Activated CD4-positive, alpha-beta T cell treated with anti-CD3 and anti-CD28 coated beads for 36 hours (primary cell): ENCODE measurements at places on chromosomes 2 and 18. TPM values are rescaled to one million over a fixed set of nuclear protein-coding genes. Genes with fewer than 3 reads are reported as not detected.
A peak's percentile ranks its signal among the peaks of the same experiment; 100 is the strongest.

The ABCG8 gene
- not detected for total RNA-seq

GRCh38 chr2:170950221-170950761 lies 21.2 kb downstream of the GORASP2 start:
- peaks cover 51% of the 10 kb centered on the region for H3K36me3 ChIP-seq
- peaks cover 5% of the 10 kb centered on the region for H3K4me1 ChIP-seq
- no peak for DNase-seq
- peak overlapping the region; percentile 48 for H3K27ac ChIP-seq
- no peak overlapping the region for H3K4me3 ChIP-seq

DNA sequence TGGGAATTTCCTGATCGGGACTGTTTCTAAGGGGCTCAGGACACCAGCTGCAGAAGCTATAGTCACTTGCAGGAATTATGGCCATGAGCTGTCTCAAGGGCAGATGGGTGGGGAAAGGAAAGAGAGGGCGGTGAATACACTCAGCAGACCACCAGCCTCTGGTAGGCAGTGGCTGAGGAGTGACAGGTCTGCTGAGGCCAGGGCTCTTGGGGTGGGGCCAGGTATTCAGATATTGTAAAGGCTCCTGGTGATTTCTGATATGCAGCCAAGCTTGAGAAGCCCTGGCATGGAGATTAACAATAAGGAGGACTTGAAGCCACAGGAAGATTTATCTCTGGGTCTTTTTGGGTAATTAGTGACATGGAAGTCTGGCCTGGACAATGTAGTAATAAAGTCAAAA lies 145.3 kb upstream of the AQP4 start:
- no peak overlapping the region for H3K4me3 ChIP-seq
- DNase-seq: no peak
- no peaks in the 10 kb centered on the region for H3K27me3 ChIP-seq
- H3K27ac ChIP-seq: no peak overlapping the region
- no peaks in the 10 kb centered on the region for H3K36me3 ChIP-seq

DNA sequence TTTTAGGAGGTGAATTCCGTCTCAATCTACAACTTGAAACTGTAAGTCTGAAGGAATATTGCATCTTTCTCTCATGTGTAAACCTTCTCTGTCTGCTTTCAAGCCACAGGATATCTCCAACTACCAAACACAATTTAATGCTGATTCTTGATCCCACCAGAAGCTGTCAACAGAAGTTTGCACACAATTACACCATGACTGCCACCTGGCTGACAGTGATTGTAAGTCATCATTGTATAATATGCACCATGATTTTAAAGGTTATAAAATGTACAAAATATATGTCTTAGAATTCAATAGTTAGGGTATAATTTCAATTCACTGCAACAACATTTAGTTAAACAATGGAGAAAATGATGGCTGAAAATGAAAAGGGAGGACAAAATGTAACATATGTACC lies 18.4 kb downstream of the PREPL start:
- peaks cover 35% of the 10 kb centered on the region for H3K36me3 ChIP-seq
- no peak overlapping the region for H3K4me3 ChIP-seq
- no peak overlapping the region for H3K27ac ChIP-seq
- peak; percentile 33 for DNase-seq
- no peaks in the 10 kb centered on the region for H3K4me1 ChIP-seq

DNA sequence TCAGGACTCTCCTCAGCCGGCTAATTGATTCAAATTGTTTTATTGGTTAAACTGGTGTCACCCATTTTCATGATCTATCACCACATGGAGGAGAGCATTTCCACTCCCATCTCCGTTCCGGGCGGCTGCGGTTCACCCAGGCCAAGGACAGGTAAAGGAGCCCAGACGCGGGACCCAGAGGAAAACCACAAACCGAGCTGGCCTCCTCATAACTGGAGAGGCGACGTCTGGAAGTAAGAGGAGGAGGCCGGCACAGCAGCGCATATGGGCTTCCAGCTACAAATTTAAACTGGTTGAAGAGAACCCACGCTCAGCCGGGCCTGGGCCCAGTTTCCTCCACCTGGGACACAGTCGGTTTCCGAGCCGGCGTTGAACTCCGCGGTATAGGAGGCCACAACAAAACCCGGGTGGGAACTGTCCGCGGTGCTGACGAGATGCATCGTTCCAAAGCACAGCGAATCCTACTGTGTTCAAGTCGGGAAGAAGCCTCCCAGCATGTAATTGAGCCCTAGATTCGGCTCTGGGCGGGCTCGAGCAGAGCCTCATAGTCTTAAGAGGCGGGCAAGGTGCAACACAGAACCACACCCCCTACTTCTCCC lies 3.0 kb upstream of the SKOR2 start:
- peak; percentile 70 for DNase-seq
- H3K27ac ChIP-seq: no peak overlapping the region
- H3K4me3 ChIP-seq: no peak overlapping the region
- peaks cover 76% of the 10 kb centered on the region for H3K27me3 ChIP-seq
- H3K36me3 ChIP-seq: no peaks in the 10 kb centered on the region

- peak; percentile 74 for DNase-seq
- no peaks in the 10 kb centered on the region for H3K27me3 ChIP-seq
- H3K27ac ChIP-seq: peak overlapping the region; percentile 98
- peak overlapping the region; percentile 95 for H3K4me3 ChIP-seq
- peaks cover 15% of the 10 kb centered on the region for H3K36me3 ChIP-seq
These were observed 1.8 kb downstream of the ZCCHC2 start for GRCh38 chr18:62524440-62525200.

The PARD3B gene
- total RNA-seq: 0.46 TPM

GRCh38 chr2:226835420-226835795 lies 446 bp upstream of the RHBDD1 start:
- peak overlapping the region; percentile 88 for H3K4me3 ChIP-seq
- DNase-seq: peak; percentile 58
- H3K36me3 ChIP-seq: peaks cover 55% of the 10 kb centered on the region
- peak overlapping the region; percentile 95 for H3K27ac ChIP-seq
- no peaks in the 10 kb centered on the region for H3K27me3 ChIP-seq

DNA sequence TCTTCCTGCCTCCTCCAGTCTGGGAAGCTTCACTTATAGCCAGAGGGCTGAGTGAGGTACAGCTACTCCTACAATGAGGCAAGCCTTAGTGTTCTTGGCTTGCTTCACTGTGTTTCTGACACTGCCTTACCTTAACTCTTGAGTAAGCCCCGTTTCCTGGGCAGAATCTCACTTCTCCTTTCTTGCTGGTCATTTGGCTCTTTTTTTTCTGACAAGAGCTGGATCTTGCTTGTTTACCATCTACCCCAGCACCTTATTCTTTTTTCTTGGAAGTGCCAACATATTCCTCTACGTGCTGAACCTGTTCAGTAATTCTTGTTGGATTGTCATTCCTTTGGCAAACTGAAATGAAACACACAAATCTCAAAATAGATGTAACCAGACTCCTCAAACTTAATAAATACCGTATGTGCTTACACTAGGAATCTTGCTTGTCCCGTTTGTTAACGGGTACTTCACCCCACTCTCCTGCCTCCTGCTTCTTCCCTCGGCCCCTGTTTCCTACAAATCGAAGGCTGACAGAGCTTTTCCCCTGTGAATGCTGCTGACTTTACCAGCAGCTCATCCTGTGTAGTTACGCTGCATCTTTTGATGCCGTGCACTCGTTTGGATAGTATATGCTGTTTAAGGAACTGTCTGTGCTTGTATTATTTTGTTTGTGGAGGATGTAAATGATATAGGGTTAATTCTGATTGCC lies 132.2 kb downstream of the FMNL2 start:
- peaks cover 14% of the 10 kb centered on the region for H3K27me3 ChIP-seq
- H3K4me3 ChIP-seq: no peak overlapping the region
- no peaks in the 10 kb centered on the region for H3K36me3 ChIP-seq
- DNase-seq: no peak
- no peak overlapping the region for H3K27ac ChIP-seq

GRCh38 chr18:5979971-5980457 lies 84.7 kb upstream of the TMEM200C start:
- no peak overlapping the region for H3K4me3 ChIP-seq
- no peaks in the 10 kb centered on the region for H3K27me3 ChIP-seq
- peaks cover 12% of the 10 kb centered on the region for H3K4me1 ChIP-seq
- H3K36me3 ChIP-seq: no peaks in the 10 kb centered on the region
- no peak overlapping the region for H3K27ac ChIP-seq

The TCF23 gene
- total RNA-seq: 0.02 TPM

The DCDC2C gene
- not detected for total RNA-seq

The TACR1 gene
- total RNA-seq: not detected

The APLF gene
- total RNA-seq: 4.3 TPM

DNA sequence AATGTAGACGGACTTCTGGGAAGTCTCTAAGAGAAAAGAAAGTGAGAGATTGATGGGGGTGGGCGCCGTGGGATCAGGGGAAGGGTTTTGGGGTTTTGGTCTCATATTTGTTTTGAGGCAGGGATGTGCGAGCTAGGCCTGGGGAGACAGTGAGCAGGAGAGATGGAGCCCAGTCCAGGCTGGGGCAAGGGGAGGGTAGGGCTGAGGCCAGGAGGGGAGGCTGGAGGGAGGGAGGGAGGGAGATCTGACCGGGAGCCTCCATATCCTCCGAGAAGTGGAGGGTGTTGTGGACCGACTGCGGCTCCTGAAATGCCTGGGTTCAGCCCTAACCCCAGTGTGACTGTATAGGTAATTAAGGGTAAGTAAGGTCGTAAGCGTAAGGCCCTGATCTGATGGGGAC lies 72.8 kb upstream of the ODC1 start:
- peaks cover under 1% of the 10 kb centered on the region for H3K36me3 ChIP-seq
- no peaks in the 10 kb centered on the region for H3K4me1 ChIP-seq
- DNase-seq: no peak
- H3K27me3 ChIP-seq: no peaks in the 10 kb centered on the region
- no peak overlapping the region for H3K4me3 ChIP-seq

- H3K36me3 ChIP-seq: no peaks in the 10 kb centered on the region
- no peaks in the 10 kb centered on the region for H3K4me1 ChIP-seq
- no peak for DNase-seq
- H3K27me3 ChIP-seq: peaks cover 21% of the 10 kb centered on the region
- no peak overlapping the region for H3K27ac ChIP-seq
These were observed 32.0 kb upstream of the CDK5R2 start for GRCh38 chr2:218927422-218927821.

GRCh38 chr2:49210191-49210590 lies 55.9 kb upstream of the FSHR start:
- no peak overlapping the region for H3K4me3 ChIP-seq
- H3K4me1 ChIP-seq: no peaks in the 10 kb centered on the region
- no peaks in the 10 kb centered on the region for H3K36me3 ChIP-seq
- DNase-seq: no peak
- H3K27me3 ChIP-seq: no peaks in the 10 kb centered on the region

The LYPD1 gene
- total RNA-seq: not detected

GRCh38 chr18:69161383-69162028 lies 239.2 kb upstream of the DOK6 start:
- H3K27me3 ChIP-seq: no peaks in the 10 kb centered on the region
- H3K4me1 ChIP-seq: no peaks in the 10 kb centered on the region
- no peaks in the 10 kb centered on the region for H3K36me3 ChIP-seq
- H3K4me3 ChIP-seq: no peak overlapping the region
- H3K27ac ChIP-seq: no peak overlapping the region
- no peak for DNase-seq

- no peak overlapping the region for H3K4me3 ChIP-seq
- no peaks in the 10 kb centered on the region for H3K36me3 ChIP-seq
- DNase-seq: no peak
- no peak overlapping the region for H3K27ac ChIP-seq
- peaks cover 11% of the 10 kb centered on the region for H3K27me3 ChIP-seq
These were observed 93.3 kb downstream of the HRH4 start for GRCh38 chr18:24553571-24554285.

- peaks cover 43% of the 10 kb centered on the region for H3K36me3 ChIP-seq
- H3K27ac ChIP-seq: peak overlapping the region; percentile 90
- no peaks in the 10 kb centered on the region for H3K27me3 ChIP-seq
These were observed 679 bp downstream of the PMAIP1 start for GRCh38 chr18:59900222-59901128.

DNA sequence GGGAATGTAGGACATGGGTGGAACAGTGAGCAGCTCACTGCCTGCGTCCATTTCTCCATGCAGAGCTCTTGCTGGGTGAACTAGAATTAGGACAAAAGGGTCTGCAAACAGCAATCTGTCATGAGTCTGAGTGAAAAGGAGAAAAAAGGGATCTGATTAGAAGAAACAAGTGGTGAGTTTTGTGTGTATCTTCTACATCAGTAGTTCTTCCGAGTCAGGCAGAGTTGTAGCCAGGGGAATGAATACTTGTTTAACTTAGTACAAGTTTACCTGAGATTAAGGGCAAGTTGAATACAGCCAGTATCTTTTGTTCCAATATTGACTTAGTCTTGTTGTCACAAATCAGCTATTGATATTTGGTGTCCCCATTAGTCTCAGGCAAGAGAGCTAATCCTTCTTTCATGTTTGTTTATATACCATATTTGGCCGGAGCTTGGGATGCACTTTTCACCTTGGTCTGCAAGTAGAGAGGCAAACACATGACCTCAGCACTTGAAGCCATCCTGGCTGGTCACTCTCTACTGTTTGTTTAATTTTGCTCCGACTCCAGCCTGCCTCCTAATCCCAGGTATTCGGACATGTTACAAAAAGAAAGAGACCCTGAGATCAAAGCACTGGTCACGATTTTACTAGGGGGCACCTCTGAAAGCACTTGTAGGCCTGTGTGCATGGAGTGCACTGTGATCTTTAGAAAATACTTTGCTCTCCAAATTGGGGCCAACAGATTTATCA lies 211.0 kb upstream of the NT5C1B start:
- H3K4me1 ChIP-seq: no peaks in the 10 kb centered on the region
- no peak for DNase-seq
- no peak overlapping the region for H3K27ac ChIP-seq
- no peaks in the 10 kb centered on the region for H3K27me3 ChIP-seq
- H3K36me3 ChIP-seq: no peaks in the 10 kb centered on the region
- no peak overlapping the region for H3K4me3 ChIP-seq

- H3K36me3 ChIP-seq: no peaks in the 10 kb centered on the region
- no peaks in the 10 kb centered on the region for H3K27me3 ChIP-seq
- peaks cover 4% of the 10 kb centered on the region for H3K4me1 ChIP-seq
- no peak overlapping the region for H3K27ac ChIP-seq
- no peak for DNase-seq
- H3K4me3 ChIP-seq: no peak overlapping the region
These were observed 317.7 kb downstream of the LPIN1 start for GRCh38 chr2:12064153-12064552.

- H3K27ac ChIP-seq: no peak overlapping the region
- H3K4me1 ChIP-seq: no peaks in the 10 kb centered on the region
- no peaks in the 10 kb centered on the region for H3K27me3 ChIP-seq
- no peak overlapping the region for H3K4me3 ChIP-seq
- no peaks in the 10 kb centered on the region for H3K36me3 ChIP-seq
- no peak for DNase-seq
These were observed 432.1 kb upstream of the DCC start for GRCh38 chr18:51907687-51908597.
